Stimulated activated CD4-positive, alpha-beta T cell treated with anti-CD3 and anti-CD28 coated beads, Interleukin-1b, Interleukin-23, amount 100 ng/mL, for 1 hour (primary cell): ENCODE measurements at places on chromosomes 2 and 18.

DNA sequence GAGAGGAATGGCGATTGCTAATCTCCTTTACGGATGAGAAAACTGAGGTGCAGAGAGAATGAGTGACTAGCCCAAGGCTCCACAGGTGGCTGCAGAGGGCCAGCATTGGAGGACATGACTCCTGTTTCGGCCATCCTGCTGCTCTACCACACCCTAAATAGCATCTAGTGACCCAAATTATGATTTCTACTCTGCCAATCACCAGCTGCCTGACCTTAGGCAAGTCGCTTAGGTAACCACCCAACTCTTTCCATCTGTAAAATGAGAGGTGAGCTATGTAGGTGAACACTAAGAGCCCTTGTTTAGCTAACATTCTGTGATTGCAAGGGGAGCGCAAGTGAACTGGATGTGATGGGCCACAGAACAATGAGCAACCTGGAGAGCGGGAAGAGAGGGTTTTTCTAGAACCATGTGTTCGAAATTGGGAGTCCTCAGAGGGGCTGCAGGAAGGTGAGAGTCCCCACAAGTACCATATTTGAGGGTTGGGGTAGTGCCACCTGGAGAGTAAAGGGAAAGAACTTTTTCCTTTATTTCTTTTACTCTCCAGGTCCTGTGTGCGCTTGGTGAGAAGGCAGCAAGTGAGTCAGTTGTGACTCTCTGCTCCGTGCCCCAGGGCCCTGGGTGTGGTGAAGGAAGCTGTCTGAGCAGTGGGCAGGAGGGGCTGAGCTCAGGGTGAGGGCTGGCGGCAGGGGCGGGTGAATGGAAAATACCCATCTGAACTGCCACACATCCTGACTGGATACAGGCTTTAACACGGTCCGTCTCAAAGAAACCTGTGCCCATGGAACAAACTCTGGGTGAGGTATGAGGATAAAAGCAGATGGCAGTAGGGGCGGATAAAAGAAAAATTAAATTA lies 2.4 kb downstream of the CYP27C1 start:
- no peak for DNase-seq

GRCh38 chr2:42998721-42999120 lies 206.3 kb upstream of the HAAO start:
- DNase-seq = no peak

DNA sequence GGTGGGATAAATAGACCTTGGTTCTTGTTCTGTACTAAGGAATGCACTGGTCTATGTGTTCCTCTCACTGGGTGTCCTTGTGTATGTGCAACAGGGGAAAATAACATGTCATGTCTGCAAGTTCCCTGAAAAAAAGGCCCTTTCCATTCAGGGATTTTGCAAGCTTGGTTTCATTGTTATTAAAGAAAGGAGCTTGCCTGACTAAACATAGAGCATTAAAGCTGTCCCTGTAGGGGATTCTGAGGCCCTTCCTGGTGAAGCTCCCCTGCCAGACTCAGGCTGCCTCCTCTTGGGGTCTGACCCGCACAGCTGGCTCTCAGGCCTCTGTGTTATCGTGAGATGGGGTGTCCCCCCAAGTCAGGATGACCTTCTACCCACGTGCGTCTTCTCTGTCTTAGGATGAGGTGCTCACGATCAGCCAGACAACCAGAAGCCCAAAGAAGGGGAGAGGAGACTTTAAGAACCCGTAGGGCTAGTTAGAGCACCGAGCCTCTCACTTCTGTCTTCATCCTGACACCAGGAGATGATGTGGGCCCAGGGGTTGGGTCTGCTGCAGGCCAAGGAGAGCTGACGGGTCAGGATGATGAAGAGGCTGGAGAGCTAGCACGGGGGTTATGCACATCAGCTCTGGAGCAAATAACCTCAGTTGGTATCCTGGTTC lies 21.2 kb downstream of the CAPG start:
- DNase-seq = no peak

- no peak for DNase-seq
Measured at GRCh38 chr2:46334389-46335271, 37.4 kb downstream of the EPAS1 start.

DNA sequence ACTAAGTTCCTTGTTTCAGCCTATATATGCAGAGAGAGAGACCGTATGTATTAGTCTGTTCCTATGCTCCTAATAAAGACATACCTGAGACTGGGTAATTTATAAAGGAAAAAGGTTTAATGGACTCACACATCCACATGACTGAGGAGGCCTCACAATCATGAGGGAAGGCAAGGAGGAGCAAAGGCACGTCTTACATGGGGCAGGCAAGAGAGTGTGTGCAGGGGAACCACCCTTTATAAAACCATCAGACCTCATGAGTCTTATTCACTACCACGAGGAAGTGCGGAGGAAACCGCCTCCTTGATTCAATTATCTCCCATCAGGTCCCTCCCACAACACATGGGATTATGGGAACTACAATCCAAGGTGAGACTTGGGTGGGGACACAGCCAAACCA lies 73.8 kb downstream of the TMEM18 start:
- DNase-seq = no peak

DNA sequence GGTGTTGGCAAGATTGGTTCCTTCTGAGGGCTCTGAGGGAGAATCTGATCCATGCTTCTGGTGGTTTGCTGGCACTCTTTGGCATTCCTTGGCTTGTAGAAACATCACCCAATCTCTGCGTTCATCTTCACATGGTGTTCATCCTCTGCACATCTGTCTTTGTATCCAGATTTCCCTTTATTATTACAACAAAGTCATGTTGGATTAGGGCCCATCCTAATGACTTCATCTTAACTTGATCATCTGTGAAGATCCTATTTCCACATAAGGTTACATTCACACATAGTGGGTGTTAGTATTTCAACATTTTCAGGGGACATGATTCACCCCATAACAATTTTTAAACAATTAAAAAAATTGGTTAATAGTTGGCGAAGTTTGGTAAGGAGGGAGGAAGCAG lies 177.4 kb upstream of the CWC22 start:
- no peak for DNase-seq

- no peak for DNase-seq
Measured at GRCh38 chr18:45802814-45803492, 22.5 kb upstream of the SIGLEC15 start.

DNA sequence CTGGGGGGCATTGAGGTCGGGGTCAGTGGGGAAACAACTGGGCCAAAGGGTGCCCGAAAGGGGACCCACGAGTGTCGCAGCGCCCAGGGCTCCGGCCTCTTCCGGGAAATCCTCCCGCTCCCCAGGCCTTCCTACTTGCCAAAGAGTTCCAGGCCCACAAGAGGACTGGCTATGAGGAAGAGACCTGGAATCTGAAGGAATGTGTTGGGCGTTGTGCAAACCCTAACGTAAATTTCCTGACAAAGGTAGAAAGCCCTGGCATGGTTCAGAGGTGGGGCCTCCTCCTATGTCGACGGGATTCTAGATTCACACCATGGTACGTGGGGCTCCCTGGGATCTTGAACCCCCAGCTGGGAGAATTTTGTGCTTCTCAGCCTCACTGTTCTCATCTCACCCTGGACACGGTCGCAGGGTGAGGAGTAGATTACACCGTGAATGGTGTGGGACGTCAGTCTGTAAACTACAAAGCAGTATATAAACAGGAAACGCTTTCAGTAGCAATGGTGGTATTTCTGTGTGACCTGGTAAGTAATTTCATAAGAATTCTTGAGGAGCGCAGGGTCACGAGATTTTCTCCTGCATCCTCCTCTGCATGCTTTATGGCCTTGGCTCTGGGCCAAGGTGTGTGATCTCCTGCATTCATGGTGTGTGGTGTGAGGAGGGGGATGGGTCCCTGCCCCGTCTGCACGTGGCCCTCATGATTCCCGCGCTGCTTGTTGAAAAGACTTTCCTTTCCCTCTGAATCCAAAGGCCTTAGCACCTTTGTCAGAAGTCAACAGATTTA lies 868 bp downstream of the HSBP1L1 start:
- DNase-seq = no peak

GRCh38 chr2:190470256-190470826 lies 62.2 kb downstream of the MFSD6 start:
- no peak for DNase-seq

DNA sequence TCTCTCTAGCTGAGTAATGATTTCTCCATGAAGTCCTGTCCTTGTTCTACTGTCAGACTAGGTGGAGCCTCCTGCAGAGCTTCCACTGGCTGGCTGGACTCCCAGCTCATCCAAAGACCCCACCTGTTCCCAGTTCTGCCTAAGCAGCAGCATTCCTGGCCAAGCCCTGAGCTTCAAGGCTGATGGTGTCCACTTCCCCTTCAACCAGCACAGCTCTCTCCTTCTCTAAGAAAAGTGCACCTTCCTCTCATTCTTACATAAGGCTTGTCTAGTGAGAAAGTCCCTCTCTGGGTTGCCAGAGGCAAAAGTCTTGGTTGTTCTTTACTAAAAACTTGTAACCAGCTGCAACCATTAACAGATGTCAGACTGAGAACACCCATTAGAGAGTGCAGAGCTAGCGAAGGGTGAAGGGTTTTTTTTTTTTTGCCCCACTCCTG lies 58.9 kb downstream of the CXCR4 start:
- no peak for DNase-seq

- no peak for DNase-seq
Measured at GRCh38 chr18:34729264-34729663, 19.2 kb downstream of the DTNA start.

- no peak for DNase-seq
Measured at GRCh38 chr2:83016343-83017110, 1442.6 kb downstream of the SUCLG1 start.

DNA sequence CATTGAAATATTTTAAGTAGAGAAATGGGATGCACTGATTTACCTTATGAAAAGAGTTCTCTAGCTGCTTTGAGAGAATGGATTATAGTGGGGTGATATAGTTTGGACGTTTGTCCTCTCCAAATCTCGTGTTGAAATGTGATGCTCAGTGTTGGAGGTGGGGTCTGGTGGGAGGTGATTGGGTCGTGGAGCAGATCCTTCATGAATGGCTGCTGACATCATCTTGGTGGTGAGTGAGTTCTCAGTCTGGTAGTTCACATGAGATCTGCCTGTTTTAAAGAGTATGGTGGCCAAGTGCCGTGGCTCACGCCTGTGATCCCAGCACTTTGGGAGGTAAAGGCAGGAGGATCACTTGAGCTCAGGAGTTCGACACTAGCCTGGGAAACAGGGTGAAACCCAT lies 58.7 kb upstream of the SH3RF3 start:
- no peak for DNase-seq

DNA sequence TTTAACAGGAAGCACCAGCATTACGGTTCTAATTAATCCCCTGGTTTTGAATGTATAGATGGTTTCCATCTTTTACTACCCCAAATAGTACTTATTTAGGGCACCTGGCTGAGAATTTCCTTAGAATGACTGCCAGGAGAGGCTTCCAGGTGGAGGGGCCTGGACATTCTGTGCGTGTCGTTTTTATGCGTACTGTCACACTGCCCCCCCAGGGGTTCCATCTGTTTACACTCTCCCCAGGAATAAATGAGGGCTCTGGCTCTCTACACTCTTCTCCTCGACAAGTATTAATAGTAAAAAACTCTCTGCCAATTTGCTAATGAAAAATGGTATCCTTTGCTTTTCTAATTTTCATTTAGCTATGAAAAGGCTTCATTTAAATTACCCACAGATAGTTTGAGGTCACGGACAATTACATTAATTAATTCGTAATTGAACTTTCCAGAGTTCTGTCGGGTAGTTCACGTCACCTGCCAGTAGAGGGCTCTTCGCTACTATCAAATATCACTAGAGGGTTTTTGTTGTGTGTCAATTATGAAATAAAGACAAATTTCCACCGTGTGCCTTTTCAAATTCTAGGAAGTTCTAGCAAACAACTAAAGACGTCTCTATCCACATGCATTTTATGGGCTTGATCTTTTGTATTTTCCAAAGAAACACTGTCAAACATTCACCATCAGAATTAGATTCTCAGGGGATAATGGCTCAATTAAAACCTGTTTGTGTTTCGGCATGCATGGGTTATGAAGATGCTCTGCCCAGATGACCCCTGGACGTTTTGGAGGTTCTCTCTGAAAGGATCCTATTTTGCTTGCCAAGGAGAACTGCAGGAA lies 88.8 kb upstream of the ASB18 start:
- no peak for DNase-seq
